Activated CD4-positive, alpha-beta T cell treated with anti-CD3 and anti-CD28 coated beads for 4 hours (primary cell): ENCODE measurements at places on chromosomes 2 and 18.

- DNase-seq = peak; percentile 52
These were observed 1.2 kb downstream of the DLX1 start for GRCh38 chr2:172086241-172087206.

DNA sequence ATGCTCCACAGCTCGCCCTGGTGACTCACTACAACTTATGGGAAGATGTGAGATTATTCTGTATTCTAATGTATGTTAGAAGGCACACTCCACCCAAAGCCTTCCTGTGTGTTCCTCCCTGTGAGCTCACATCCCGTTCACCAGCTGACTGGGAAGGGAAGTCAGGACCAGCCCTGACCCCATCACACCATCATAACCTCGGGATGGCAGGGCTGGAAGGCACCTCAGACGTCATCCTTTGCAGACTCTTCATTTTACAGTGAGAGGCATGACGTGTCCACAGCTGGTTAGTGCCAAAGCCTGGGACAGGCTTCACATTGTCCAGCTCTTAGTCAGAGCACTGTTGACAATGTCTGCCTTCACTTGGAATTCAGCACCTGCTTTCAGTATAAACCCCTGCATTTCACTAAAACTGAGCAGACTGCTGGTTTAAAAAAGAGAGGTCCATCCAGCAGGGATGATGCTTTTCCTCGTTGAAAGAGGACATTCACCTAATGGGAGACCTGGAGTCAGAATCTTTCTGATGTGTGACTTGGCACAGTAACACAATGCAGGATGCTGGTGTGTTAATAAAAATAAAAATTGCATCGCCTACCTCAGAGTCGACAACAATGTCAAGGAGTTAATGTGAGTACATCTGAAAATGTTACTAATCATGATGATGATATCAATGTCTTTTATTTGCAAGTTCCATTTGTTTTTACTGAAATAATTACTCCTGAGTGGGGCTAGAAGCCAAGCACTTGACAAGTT is 418.0 kb upstream of the TNP1 start:
- DNase-seq = no peak

DNA sequence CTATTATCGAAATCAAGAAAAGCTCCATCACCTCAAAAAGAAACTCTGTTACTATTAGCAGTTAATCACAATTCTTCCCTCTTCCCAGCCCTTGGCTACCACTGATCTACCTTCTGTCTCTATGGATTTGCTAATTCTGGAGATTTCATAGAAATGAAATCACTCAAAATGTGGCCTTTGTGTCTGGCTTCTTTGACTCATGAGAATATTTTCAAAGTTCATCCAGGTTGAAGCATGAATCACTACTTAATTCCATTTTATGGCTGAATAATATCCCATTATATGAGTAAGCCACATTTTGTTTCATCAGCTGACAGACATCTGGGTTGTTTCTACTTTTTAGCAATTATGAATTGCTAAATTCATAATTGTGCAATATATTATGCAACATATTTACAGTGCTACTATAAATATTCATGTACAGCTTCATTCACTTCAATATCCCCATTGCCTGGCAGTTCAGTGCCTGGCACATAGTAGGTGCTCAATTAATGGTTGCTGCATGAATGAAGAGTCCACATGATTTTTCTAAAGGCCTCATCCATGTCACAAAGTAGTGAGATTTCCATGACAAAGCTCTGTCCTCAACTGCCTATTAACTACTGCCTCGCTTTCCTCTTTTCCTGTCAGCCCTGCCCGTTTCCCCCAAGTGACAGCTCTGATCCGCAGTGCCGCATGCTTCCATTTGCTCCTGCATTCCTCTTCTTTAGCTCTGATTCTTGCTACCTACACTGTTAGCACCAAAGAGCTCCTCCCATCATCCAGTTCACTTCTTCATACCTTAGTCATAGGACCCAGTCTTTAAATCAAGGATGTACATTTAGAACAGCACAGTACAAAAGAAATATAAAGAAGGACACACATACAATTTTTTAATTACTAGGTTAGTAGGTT is 32.8 kb downstream of the CCDC93 start:
- no peak for DNase-seq

DNA sequence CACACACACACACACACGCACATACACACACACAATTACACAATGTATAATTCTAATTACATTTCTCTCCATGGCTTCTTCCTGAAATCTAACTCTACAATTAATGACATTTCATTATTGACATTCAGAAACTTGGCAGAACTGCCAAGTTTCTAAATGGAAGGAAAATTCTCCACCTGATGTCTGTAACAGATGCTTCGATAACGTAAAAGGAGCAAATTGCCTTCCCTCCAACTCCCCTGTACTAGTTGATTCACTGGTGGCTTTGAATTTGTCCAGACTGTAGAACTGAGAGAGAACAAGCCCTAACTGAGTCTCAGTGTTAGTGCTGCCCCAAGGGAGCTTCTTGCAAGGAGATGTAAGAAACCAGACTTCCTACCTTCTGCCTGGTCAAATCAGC is 255.1 kb upstream of the TMEM200C start:
- no peak for DNase-seq

GRCh38 chr18:60040971-60041370 is 141.2 kb downstream of the PMAIP1 start:
- no peak for DNase-seq

GRCh38 chr18:7937268-7937667 is 370.2 kb downstream of the PTPRM start:
- no peak for DNase-seq

- DNase-seq = no peak
These were observed 60.5 kb upstream of the TMEM200C start for GRCh38 chr18:5955861-5956260.

DNA sequence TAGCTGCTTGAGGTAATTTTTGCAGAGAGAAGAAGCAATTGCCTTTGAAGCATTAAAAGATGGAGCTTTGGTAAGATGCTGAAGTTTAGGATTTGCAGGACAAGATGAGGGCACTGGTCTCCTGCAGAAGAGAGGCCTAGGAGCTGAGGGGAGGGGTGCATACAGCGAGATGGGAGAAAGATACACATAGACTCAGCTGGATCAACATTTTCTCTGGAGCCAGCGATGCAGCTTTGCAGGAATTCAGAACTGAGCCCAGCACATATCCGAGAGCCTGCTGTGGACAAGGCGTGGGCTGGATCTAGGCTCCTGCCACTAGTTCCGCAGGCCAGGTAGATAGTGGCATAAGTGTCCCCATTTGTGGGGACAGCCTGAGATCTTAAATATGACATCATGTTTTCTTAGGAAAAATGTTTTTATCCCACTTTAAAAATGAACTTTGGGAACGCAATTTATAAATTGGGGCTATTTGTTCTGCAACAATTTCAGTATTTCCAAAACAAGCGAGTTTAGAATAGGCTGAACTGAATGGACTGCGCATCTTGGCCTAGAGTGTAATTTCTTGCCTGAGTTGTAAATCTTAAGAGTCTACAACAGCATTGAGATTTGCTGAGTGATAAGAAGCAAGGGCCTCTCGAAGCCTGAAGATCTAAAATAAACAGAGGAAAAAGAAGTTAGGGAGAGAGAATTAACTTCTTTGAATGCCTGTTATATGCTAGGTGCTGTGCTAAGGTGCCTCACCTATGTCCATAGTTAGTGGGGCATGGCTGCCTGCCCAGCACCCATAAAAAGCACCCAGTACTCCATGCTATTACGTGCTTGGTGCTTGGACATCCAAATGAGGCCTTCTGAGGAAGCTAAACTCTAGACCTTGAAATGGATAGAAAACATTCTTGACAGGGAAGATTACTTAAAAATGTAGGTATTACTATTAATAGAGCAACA is 17.3 kb downstream of the GRHL1 start:
- no peak for DNase-seq
